Cardiac septum (tissue), 1 donor: ENCODE measurements at places on chromosomes 6 and 20. TPM values are rescaled to one million over a fixed set of nuclear protein-coding genes. Genes with fewer than 3 reads are reported as not detected.

DNA sequence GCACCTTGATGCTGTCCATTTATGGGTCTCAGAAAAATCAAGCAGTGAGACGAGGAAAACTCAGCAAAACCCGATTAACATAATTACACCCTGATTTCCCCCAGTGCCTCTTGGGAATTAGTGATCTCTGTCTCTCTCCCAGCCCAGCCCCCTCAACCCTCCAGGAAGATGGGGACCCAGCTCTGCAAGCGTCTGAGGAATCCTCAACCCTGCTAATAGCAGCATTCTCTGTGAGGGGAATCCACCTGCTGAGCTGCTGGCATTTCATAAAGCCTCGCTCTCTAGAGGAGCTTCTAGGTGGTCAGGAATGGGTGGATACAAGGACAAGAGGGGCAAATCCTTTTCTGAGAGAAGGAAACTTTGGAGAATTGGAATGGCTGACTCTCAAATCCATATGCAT, 13.9 kb downstream of the NR2E1 start:
- no peak for DNase-seq

GRCh38 chr20:54139188-54139587, 34.6 kb downstream of the CYP24A1 start:
- DNase-seq = no peak

DNA sequence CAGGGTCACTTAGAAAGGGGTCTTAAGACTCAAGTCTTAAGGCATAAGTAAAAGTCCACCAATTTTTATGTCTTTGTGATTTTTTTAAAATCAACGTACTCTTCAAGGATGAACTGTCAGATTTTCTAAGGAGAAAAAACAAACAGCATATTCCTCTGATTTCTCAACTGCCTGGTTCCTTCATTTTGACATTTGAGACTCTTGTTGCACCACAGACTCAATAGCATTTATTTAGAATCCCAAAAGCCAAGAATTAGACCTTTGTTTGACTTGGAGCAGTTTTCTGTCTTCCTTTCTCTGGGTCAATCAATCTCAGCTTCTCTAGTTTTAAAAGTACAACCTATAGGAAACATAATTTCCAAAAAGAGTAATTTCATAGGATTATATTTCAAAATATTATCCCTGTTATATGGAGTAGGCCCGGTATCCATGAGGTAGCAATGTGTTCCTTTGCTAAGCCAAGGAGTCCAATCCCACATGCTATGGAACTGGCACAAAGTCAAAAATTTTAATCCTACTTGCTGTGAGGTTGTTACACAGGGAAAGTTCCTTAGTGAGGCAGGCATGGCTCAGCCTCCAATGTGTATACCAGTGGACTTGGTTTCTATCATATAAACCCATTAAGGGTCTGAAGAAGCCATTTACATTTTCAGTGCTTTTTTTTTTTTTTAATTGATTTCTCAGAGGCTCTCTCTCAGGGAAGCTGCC, 405.7 kb downstream of the KIF16B start:
- DNase-seq = no peak

- no peak for DNase-seq
Observed at GRCh38 chr6:110085285-110085684, 94.2 kb downstream of the WASF1 start.

DNA sequence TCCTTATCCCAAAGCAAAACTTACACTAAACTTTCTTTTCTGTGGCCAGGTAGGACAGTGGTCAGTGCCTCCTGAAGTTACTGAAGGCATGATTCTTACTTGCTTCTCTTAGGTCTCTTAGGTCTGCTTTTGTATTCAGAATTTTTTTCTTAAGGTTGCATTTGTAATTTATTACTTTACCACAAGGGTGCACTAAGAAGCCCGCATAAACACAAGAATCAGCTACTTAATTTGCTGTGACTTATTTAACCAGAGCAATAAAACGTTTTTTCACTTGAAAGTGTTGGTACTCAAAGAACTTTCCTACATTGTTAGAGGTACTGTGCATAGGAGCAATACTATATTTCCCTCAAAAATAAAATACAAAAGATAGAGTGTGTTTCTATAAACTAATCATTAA, 75.4 kb upstream of the LAMA2 start:
- no peak for DNase-seq

The BMP6 gene
- total RNA-seq = 2.9 TPM

GRCh38 chr20:40706977-40707582, 18.0 kb upstream of the MAFB start:
- DNase-seq = no peak

DNA sequence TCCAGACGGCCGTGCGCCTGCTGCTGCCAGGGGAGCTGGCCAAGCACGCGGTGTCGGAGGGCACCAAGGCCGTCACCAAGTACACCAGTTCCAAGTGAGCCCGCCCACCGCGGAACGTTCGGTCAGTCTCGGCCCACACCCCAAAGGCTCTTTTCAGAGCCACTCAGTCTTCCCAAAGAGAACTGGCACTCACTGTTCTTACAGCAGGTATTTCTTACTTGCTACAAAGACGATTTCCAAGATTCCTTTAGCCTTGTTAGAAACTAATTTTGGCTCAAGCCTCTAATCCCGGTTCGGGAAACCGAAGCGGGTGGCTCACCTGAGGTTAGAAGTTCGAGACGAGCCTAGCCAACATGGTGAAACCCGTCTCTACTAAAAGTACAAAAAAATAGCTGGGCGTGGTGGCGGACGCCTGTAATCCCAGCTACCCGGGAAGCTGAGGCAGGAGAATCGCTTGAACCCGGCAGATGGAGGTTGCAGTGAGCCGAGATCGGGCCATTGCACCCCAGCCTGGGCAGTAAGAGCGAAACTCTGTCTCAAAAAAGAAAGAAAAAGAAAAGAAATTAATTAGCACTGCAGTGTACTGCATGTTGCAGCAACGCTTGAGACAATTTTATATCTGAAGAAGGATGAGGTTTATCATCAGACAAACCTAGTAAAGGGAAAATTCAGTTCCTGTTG, 73.1 kb downstream of the OR2B2 start:
- DNase-seq = no peak

The AURKA gene
- total RNA-seq = 3.2 TPM
